ENCODE measurements at places on chromosomes 12 and 14. TPM values are rescaled to one million over a fixed set of nuclear protein-coding genes. Genes with fewer than 3 reads are reported as not detected.

DNA sequence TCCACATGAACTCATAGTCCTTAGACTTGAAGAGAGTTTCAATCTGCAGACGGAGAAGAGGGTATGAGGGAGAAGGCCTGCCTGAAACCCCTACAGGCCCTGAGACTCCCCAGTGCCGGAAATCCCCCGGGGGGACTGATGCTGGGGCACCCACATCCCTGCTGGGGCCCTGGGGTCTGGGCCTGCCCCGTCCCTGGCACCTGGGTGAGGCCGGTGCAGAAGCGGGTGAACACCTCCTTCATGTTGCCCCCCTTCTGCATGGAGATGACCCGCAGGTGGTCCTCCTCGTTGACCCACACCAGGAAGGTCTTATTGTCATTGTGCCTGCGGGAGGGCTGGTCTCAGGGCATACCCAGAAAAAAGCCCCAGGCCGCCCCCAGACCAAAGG lies 2.4 kb downstream of the CKB start:
- no peak overlapping the region for H3K4me3 ChIP-seq
- no peaks in the 10 kb centered on the region for H3K36me3 ChIP-seq
- peaks cover 2% of the 10 kb centered on the region for H3K27me3 ChIP-seq
- H3K27ac ChIP-seq, result no peak overlapping the region

EAPP gene
- total RNA-seq, result 25.0 TPM

DNA sequence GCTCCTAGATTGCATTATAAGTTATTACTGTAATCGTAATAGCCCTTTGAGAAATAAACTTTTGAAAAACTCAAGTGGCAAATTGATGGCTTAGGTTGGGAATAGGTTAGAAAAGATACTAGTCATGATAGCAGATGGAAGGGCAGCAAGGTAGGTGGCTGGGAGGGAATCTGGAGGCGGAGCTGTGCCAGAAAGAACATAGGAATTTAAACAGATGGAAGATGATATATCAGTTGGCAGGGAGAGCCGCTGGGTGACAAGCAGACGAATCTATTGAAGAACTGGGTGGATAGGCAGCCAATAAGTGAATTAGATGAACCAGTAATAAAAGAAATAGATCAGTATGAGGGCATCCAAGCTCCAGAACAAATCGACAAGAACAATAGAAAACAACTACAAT lies 142.1 kb downstream of the CNTN1 start:
- no peak overlapping the region for H3K4me3 ChIP-seq
- no peaks in the 10 kb centered on the region for H3K36me3 ChIP-seq
- no peak overlapping the region for H3K27ac ChIP-seq
- DNase-seq, result no peak
- H3K4me1 ChIP-seq, result no peaks in the 10 kb centered on the region

GRCh38 chr14:94113073-94113472 lies 2.5 kb downstream of the IFI27 start:
- no peak for DNase-seq
- peaks cover 5% of the 10 kb centered on the region for H3K27me3 ChIP-seq
- H3K27ac ChIP-seq, result no peak overlapping the region
- H3K4me3 ChIP-seq, result no peak overlapping the region
- no peaks in the 10 kb centered on the region for H3K4me1 ChIP-seq
- H3K36me3 ChIP-seq, result no peaks in the 10 kb centered on the region

DNA sequence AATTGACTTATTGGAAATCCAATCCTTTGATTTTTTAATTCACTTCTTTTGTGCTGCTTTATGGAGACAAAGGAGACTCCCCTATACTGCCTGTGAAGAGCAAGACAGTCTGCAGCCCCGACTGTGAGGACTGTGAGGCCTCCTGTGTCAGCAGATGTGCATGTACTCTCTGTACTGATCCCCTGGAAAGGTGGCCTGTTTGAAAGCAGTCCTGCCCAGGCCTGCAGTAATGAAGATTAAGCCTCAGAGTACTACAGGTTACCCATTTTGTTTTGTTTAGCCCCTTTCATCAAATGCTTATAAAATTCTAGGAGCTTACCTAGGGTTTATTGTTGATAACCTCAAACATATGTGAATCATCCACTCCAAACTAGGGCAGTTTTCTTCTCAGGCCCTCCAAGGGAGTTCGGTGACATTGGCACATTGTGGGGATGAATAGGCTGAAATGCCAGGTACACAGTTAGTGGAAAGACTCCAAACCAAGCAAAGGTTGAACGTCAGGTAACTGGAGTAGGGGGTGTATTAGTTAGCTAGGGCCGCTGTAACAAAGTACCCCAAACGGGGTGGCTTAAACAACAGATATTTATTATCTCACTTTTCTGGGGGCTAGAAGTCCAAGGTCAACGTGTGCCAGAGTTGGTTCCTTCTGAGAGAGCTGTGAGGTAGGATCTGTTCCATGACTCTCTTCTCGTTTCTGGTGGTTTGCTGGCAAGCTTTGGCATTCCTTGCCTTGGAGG lies 208.7 kb upstream of the BCL2L14 start:
- H3K27me3 ChIP-seq, result no peaks in the 10 kb centered on the region
- H3K36me3 ChIP-seq, result peaks cover 20% of the 10 kb centered on the region
- H3K27ac ChIP-seq, result no peak overlapping the region
- H3K4me3 ChIP-seq, result no peak overlapping the region
- no peak for DNase-seq

DNA sequence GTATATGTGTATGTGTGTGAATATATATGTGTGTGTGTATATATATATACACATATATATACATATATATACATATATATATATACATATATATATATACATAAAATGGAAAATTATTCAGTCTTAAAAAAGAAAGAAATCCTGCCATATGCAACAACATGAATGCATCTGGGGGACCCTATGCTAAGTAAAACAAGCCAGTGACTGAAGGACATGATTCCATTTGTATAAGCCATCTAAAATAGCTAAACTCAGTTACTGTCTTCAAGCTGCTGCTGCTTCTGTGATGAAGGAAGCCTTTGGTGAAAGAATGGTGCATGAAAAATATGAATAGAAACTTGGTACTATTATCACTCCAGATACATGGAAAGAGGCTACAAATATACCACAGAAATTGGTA lies 118.6 kb downstream of the ATXN7L3B start:
- no peaks in the 10 kb centered on the region for H3K4me1 ChIP-seq
- H3K4me3 ChIP-seq, result no peak overlapping the region
- H3K27ac ChIP-seq, result no peak overlapping the region
- H3K27me3 ChIP-seq, result no peaks in the 10 kb centered on the region

SLC8A3 gene
- total RNA-seq, result 0.32 TPM

GRCh38 chr12:116539905-116540482 lies 19.2 kb upstream of the MAP1LC3B2 start:
- peaks cover 34% of the 10 kb centered on the region for H3K4me1 ChIP-seq
- no peak overlapping the region for H3K27ac ChIP-seq
- no peaks in the 10 kb centered on the region for H3K36me3 ChIP-seq
- DNase-seq, result no peak

GRCh38 chr14:34363733-34364134 lies 98.3 kb downstream of the SPTSSA start:
- H3K27ac ChIP-seq, result no peak overlapping the region
- H3K36me3 ChIP-seq, result no peaks in the 10 kb centered on the region
- H3K4me1 ChIP-seq, result no peaks in the 10 kb centered on the region
- H3K4me3 ChIP-seq, result no peak overlapping the region

DNA sequence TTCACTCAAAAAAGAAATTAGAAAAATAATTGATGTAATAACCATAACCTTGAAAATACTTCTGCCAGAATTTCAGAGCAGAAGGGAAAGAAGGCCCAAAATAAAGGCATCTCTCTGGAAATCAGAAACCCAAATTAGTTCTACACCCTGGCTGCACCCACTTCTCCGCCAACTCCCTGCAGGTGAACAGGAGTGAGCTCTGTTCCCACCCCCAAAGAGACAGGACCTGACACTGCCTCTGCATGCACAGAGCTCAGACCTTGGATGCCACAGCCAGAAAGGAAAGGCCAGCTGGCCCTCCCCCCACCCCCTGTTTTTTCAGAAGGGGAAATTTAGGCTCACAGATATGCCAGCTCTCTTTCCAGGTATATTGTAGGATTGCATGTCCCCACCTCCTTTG lies 228.2 kb downstream of the BCL11B start:
- H3K36me3 ChIP-seq, result no peaks in the 10 kb centered on the region
- no peak overlapping the region for H3K27ac ChIP-seq
- no peaks in the 10 kb centered on the region for H3K4me1 ChIP-seq
- no peak for DNase-seq
- H3K4me3 ChIP-seq, result no peak overlapping the region
- H3K27me3 ChIP-seq, result no peaks in the 10 kb centered on the region

GRCh38 chr12:53131844-53132243 lies 28.6 kb downstream of the SOAT2 start:
- no peaks in the 10 kb centered on the region for H3K36me3 ChIP-seq
- H3K4me3 ChIP-seq, result no peak overlapping the region
- DNase-seq, result no peak
- H3K4me1 ChIP-seq, result no peaks in the 10 kb centered on the region

E2F7 gene
- total RNA-seq, result 26.1 TPM

FGF6 gene
- total RNA-seq, result not detected

DNA sequence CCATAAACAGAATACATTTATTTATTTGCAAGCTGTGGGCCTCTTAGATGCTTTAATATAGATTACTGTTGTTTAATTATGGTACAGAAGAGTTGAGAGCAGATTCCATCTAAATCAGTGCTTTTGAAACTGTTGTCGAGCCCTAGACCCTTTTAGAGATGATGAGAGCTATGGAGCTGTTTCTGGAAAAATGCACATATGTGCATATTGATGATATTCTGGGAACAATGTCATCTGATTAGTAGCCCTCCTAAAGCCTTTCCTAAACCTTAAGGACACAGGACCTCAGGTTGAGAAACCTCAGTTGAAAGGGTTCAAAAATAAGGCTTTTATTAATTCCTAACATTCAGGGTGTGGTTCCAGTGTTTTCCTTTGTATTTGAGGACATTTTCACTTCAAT lies 11.7 kb downstream of the PRKCH start:
- no peaks in the 10 kb centered on the region for H3K27me3 ChIP-seq
- no peak for DNase-seq
- 0 out of 2 replicates have a peak overlapping the region, but pooled peaks have one; percentile 19 for H3K4me3 ChIP-seq

TAMALIN gene
- total RNA-seq, result 0.49 TPM
